Esophagus muscularis mucosa (tissue), 4 donors: ENCODE measurements at places on chromosomes 4 and X. TPM values are rescaled to one million over a fixed set of nuclear protein-coding genes. Genes with fewer than 3 reads are reported as not detected.

ASB12 gene
- total RNA-seq: not detected

NPY2R gene
- total RNA-seq: not detected

TRIM75 gene
- not detected for total RNA-seq

IQSEC2 gene
- total RNA-seq: 20.5 TPM

DNA sequence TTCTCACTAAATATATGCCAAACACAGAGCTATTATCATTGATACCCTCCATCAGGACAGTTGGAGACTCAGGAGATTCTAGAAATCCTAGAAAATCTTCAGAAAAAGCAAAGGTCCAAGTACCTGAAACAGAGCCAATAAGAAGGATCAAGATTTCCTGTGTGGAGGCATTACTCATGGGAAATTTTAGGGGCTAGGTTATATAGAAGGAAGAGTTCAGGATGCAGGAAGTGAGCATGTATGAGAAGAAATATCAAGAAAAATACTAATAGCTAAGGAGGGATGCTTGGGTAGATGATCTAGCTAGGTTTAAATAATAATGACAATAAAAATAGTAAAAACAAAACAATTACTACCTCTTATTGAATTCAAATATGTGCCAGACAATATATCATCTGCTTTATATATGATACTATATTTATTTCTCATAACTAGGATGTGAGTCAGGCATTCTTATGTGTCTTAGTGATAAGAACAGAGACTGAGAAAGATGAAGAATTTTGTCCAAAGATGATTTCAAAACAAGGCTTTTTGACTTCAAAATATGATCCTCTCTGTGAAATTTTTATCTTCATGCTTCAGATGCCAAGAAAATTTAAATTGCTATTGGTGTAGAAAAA, 66.4 kb upstream of the HHIP start:
- H3K27ac ChIP-seq: no peak overlapping the region
- no peak overlapping the region for H3K4me3 ChIP-seq
- H3K27me3 ChIP-seq: no peaks in the 10 kb centered on the region
- H3K4me1 ChIP-seq: no peaks in the 10 kb centered on the region
- no peak for DNase-seq

DNA sequence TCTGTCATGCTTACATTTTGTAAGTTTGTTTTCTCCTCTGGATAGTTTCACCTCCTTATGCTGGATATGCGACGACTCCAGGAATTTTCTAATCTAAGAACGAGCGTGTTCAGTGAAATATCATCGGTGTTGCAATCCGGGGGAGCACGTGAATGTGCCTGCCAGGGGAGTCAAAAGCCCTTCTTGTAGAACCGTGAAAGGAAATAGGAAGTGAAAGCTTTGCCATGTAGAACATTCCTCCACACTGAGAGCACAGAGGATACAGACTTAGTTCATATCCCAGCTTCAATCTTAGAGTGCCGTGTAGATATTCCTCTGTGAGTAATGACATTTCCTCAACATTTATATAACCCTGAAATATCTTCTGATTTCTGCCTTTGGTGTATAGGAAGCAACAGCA, 121.2 kb downstream of the VEGFC start:
- no peak for DNase-seq
- H3K36me3 ChIP-seq: no peaks in the 10 kb centered on the region
- H3K27me3 ChIP-seq: no peaks in the 10 kb centered on the region
- no peak overlapping the region for H3K27ac ChIP-seq
- H3K4me1 ChIP-seq: no peaks in the 10 kb centered on the region

DNA sequence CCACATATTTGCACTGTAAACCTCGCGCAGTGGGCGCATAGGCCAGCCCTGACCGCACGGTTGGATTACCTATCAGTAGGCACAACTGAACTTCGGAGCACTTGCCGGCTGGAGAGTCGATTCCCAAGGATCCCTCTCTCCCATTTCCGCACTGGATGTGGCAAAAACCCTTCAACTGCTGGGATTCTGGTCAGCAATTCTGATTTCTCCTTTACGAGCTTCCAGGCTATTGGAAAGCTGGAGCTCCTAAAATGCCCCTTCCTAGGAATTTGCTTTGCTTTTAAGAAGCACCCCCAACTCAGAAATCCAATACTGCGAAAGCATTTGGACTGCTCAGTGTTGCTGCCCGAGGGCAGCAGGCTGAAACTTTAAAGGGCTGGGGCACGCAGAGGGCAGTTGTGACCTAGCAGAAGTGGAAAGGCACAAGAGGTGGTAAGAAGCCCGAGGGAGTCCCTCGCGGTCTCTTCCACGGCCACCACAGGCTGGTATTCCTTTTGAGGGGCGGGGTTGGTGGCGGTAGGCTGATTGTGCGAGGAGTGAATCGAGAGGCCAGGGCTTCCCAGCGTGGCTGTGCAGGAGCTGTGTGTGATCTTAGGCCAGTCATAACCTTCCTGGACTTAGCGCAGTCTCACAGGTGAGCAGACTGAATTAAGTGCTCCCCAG, 1.6 kb downstream of the ZAR1 start:
- no peak for DNase-seq
- H3K4me3 ChIP-seq: no peak overlapping the region
- no peaks in the 10 kb centered on the region for H3K4me1 ChIP-seq
- H3K27me3 ChIP-seq: peaks cover 28% of the 10 kb centered on the region
- H3K27ac ChIP-seq: no peak overlapping the region
- no peaks in the 10 kb centered on the region for H3K36me3 ChIP-seq

- no peak overlapping the region for H3K4me3 ChIP-seq
- no peak for DNase-seq
- H3K4me1 ChIP-seq: peaks cover 24% of the 10 kb centered on the region
- H3K36me3 ChIP-seq: no peaks in the 10 kb centered on the region
- no peak overlapping the region for H3K27ac ChIP-seq
These were observed 4.3 kb upstream of the WDR13 start for GRCh38 chrX:48592971-48593370.

DNA sequence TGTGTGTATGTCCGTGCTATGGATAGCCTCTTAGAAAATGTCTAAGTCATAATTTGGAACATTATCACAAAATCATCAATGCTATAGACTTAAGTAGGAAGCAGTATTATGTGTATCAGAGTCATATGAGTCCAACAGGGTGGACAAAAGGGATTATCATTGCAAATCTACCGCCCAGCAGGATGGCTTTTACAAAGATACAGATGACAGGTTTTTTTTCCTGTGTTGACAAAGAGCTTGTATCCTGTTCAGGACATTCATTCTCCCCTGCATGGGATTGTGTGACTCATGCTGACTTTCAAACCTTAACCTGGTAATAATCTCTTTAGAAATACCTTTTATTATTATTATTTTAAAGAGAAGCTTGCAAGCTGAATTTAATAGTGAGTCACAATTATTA, 310.3 kb upstream of the GNPDA2 start:
- no peaks in the 10 kb centered on the region for H3K36me3 ChIP-seq
- H3K4me1 ChIP-seq: no peaks in the 10 kb centered on the region
- H3K27me3 ChIP-seq: no peaks in the 10 kb centered on the region
- no peak overlapping the region for H3K27ac ChIP-seq
- no peak for DNase-seq

GRCh38 chrX:69176053-69176452, 10.8 kb upstream of the PJA1 start:
- H3K36me3 ChIP-seq: no peaks in the 10 kb centered on the region
- peak; percentile 1 for DNase-seq
- no peak overlapping the region for H3K27ac ChIP-seq
- H3K4me1 ChIP-seq: no peaks in the 10 kb centered on the region
- H3K27me3 ChIP-seq: no peaks in the 10 kb centered on the region
